Stimulated activated CD4-positive, alpha-beta T cell treated with anti-CD3 and anti-CD28 coated beads, Interleukin-2, amount 100 ng/mL, for 24 hours (primary cell): ENCODE measurements at places on chromosomes 1 and 21.

DNA sequence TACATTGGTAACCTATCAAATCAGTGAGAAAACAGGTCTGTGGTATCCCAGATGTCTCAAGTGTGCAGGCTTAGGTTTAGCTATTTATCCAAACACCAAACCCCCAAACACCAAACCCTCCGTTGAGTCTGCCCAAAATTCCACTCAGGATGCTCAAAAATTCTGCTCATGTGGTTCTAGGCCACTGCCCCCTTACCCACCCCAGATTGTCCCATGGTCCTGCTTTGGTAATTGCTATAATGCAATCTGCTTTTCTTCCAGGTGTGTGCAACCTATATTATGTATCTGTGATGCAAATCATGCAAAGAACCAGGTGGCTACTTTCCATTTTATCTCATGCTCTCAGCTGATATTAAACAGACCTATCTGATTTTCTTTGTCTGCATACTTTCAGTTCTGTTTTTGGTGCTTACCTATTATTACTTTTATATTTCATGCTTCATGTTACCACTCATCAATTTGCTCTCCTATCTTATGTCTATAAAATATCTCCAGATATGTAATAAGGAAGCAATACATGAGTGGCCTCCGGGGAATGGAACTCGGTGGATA is 123.7 kb downstream of the TOMM20 start:
- no peak for DNase-seq

GRCh38 chr1:65949230-65949626 is 156.5 kb downstream of the PDE4B start:
- no peak for DNase-seq

- DNase-seq: peak; percentile 29
These were observed 81.4 kb downstream of the NENF start for GRCh38 chr1:212514056-212514614.

- DNase-seq: no peak
These were observed 182.9 kb downstream of the CDC7 start for GRCh38 chr1:91683598-91683951.

DNA sequence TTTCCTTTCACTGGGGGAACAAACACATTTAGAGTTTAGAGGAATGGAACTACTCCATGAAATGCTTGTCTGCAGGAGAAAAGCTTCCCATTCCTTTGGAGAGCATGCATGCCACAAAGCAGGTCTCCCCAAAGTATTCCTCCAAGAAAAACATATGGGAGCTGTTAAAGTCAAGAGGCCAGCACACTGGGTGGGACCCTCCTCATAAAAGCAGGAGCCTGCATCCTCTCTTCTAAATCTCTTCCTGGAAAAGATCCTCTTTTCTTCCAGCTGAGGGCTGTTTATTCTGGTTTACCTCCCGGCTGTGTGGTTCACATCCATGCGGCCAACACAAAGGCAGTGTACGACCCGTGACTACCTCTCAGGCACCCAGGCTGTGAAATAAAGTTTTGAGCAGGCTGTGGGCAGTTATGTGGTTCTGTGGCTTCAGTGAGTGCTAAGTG is 103.4 kb downstream of the TENT5C start:
- DNase-seq: no peak

DNA sequence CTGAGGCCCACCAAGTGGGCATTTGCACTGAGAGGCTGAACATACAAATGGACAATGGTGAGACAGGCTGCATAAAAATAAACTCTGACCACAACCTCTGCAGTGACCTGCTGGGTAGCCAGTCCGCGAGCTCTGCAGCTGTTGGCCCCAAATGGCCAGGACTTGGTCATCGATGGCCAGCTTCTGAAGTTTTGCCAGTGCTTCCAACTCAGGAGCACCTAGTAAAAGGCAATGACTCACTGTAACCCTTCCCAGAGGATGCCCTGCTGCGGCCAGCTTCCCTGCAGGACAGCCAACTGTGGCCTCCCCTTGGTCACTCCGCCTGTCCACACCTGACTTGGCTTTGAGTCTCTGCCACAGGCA is 185.4 kb downstream of the DYRK1A start:
- DNase-seq: no peak

DNA sequence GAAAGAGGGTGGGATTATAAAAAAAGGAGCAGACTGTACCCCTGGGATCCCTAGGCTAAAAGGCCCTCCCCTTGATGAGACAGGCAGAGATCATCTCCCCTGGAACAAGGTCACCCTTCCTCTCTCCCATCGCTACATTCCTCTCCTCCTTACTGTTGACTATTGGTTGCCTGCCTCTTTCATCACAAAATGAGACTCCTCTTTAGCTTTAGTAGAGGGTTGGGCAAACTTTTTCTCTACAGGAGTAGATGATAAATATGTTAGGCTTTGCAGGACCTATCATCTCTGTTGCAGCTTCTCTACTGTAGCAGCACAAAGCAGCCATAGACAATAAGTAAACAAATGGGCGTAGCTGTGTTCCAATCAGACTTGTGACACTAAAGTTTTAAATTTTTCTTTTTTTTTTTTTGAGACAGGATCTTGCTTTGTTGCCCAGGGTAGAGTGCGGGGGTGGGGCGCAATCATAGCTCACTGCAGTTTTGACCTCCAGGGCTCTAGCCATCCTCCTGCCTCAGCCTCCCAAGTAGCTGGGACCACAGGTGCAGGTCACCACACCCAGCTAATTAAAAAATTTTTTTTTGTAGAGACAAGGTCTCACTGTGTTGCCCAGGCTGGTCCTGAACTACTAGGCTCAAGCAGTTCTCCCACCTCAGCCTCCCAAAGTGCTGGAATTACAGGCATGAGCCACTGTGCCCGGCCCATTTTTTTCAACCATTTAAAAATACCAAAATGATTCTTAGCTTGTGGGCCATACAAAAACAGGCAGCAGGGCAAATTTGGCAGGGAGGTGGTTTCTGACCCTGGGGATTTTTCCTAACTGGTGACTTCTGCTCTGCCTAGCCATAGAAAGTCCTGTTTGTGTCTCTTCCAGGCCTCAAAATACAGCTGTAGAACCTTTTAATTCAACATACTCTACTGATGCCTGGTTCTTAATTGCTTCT is 15.1 kb downstream of the MCL1 start:
- no peak for DNase-seq

- DNase-seq: peak; percentile 69
These were observed 25.1 kb downstream of the NENF start for GRCh38 chr1:212457740-212458338.

- no peak for DNase-seq
These were observed 278.2 kb upstream of the C1orf105 start for GRCh38 chr1:172142324-172142723.

DNA sequence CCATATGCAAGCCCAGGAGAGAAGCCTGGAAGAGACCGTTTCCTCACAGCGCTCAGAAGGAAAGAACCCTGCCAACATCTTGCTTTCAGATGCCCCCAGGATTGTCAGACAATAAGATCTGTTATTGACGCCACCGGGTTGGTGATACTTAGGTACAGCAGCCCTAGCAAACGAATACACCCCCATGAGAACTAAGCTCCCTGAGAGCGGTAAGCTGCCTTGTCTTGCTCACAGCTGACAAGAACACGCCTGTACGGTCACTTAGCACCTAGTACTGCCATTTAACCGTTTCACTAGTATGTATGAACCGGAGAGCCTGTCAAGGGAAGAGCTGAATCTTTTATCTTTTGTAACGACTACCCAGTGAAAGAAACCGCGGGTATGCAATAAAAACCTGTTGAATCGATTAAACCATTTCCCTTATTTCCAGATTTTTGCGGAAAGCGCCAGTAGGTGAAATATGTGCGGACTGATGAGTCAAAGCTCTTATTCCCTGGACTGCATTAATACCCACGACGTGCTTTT is 619 bp upstream of the ZBTB8B start:
- no peak for DNase-seq
